Inflammatory macrophage (primary cell): ENCODE measurements at places on chromosomes 2 and 18.

- no peak for DNase-seq
Measured at GRCh38 chr2:229591611-229592010, 122.7 kb downstream of the DNER start.

GRCh38 chr18:51458861-51459260 is 261.4 kb upstream of the MEX3C start:
- no peak for DNase-seq

GRCh38 chr2:68723181-68723580 is 11.4 kb upstream of the ARHGAP25 start:
- no peak for DNase-seq

GRCh38 chr2:105324101-105324500 is 5.4 kb downstream of the TGFBRAP1 start:
- DNase-seq, result peak; percentile 9

GRCh38 chr2:10337449-10338269 is 35.0 kb downstream of the HPCAL1 start:
- DNase-seq, result no peak

- no peak for DNase-seq
Measured at GRCh38 chr2:227653419-227653818, 13.2 kb upstream of the SCYGR5 start.

DNA sequence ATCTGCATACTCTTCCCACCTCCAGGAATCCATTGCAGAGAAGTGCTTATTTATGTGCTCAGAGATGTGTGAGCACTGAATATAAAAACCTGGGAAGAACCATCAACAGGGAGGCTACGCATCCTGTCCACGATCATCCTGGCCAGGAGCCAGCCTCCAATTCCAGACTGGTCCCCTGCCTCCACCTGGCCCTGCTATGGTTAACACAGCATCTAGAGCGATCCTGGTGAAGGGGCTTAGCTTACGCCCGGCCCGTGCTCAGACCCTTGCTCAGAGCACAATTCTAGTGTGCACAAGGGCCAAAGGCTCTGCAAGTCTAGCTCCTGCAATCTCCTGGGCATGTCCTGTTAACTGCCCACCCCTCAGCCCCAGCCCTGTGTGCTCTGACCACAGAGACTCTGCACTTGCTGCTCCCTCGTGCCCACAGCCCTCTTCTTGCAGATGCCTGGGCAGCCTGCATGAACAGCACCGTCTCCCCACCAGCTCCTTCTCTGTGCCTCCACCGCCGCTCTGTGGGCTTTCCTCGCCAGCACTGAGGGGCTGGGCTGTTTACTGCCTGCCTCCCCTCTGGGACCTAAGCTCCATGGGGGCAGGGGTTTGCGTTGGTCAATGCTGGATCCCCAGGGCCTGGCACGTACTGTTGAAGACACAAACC is 6.5 kb downstream of the PER2 start:
- no peak for DNase-seq

GRCh38 chr2:143246815-143247744 is 117.9 kb downstream of the ARHGAP15 start:
- DNase-seq, result no peak

GRCh38 chr2:172373076-172373475 is 54.3 kb upstream of the ITGA6 start:
- DNase-seq, result no peak

DNA sequence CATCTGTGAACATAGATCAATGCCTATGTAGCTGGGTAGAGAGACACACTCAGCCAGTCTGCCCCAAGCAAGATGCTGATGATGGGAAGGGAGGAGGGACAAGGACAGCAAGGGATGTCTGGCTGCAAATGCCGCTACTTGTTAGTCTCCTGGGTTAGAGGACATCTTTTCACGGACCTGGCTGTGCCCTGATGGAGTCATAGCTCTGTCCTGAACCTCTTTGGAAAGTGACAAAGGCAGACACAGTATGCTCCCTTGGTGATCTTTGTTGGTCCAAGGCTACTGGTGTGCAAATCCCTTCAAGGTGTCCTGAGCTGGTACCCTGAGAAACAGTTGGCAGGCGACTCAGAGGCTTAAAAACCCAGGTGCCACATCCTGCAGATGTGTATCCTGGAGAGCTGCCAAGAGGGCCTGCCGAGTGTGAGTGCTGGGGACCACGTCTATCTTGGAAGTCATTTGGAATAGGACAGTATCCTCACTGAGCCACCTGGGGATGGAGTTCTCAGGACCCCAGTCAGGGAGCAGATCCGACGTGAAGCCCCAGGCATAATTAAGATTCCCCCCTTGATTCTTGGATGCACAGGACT is 10.8 kb downstream of the FOSL2 start:
- DNase-seq, result no peak

- DNase-seq, result no peak
Measured at GRCh38 chr18:34704823-34705222, 5.3 kb upstream of the DTNA start.

GRCh38 chr2:85723707-85724360 is 29.7 kb downstream of the GNLY start:
- DNase-seq, result no peak

- no peak for DNase-seq
Measured at GRCh38 chr2:69549421-69549820, 94.1 kb downstream of the AAK1 start.

- DNase-seq, result no peak
Measured at GRCh38 chr18:50453014-50453680, 78.3 kb downstream of the SKA1 start.

- DNase-seq, result no peak
Measured at GRCh38 chr18:63869851-63870250, 17.7 kb upstream of the SERPINB2 start.

DNA sequence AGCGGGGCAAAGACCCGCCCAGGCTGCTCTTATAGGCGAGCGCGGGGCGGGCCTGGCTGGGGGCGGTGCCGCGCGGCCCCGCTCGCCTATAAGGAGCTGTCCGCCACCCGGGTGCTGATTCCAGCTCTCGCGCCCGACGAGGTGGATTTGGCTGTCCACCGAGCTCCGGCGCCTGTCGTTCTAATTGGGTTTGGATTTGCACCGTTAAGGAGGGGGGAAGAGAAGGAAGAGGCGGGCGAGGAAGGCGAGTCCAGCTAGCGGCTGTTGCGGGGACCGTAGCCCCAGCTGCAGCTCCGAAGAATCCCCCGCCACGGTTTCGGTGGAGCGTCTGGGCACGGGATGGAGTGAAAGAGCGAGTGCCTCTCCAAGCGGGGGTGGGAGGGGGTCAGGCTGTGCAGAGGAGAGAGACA is at the start of gene CNTNAP5:
Gene CNTNAP5 (plus strand): TSS at position 117 of the 410 bp plus-strand sequence. CDS start 364 bp downstream, outside the sequence.
- DNase-seq, result peak; percentile 20

- DNase-seq, result no peak
Measured at GRCh38 chr18:2692508-2692907, 37.0 kb downstream of the SMCHD1 start.

DNA sequence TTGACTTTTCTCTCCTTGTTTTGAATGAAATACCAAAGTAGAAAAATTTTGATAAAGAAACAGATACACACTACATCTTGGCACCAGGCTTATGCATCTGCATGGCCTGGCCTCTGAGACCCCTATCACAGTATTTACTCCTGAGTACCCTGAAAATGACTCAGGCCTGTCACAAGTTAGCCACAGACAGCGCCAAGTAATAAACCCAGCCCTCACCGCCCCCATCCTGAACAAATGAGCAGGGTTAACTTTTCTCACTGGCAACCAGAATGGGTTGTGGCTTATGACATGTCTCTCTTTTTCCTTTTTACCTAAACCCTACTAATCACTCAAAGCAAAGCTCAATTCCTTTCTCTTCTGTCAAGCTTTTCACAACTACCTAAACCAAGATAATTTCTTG is 35.3 kb downstream of the SPRED2 start:
- peak; percentile 31 for DNase-seq

DNA sequence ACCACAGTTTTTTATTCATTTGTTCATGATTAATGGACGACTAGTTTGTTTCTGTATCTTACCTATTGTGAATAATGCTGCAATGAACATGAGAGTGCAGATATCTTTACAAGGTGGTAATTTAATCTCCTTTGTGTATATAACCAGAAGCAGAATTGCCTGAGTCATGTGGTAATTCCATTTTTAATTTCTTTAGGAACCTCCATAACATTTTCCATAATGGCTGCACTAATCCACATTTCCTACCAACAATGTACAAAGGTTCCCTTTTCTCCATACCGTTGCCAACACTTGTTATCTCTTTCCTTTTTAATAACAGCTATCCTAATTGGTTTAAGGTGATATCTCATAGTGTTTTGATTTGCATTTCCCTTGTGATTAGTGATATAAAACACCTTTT is 36.5 kb downstream of the NCOA1 start:
- DNase-seq, result no peak

- DNase-seq, result no peak
Measured at GRCh38 chr2:88659538-88659915, 31.9 kb upstream of the RPIA start.

DNA sequence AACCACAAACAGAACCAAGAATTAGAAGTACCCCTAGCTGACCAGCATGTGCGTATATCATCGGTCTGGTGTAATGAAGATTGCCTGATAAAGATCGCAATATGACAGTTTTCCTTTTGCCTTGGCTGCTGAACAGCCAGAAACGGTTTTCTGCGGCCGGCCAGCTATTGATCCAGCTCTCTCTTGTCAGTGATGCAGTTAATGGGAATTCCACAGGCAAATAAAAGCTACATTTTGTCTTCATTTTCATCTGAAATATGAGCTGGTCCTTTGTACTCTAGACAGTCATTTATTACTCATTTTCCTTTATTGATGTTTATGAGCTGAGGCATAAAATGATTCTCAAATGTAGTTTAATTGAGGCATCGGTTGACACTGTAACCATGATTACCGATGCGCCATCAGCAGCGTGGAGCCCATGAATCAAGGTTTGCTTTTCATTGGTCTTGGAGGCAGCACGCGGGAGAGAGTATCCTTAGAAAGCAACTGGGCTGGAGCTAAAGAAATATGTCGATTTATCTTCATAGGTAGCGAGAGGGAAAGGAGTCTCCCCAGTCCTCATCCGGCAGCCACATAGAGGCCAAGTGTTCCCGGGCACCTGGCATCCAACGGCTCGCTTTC is 535.2 kb downstream of the GALR1 start:
- no peak for DNase-seq

DNA sequence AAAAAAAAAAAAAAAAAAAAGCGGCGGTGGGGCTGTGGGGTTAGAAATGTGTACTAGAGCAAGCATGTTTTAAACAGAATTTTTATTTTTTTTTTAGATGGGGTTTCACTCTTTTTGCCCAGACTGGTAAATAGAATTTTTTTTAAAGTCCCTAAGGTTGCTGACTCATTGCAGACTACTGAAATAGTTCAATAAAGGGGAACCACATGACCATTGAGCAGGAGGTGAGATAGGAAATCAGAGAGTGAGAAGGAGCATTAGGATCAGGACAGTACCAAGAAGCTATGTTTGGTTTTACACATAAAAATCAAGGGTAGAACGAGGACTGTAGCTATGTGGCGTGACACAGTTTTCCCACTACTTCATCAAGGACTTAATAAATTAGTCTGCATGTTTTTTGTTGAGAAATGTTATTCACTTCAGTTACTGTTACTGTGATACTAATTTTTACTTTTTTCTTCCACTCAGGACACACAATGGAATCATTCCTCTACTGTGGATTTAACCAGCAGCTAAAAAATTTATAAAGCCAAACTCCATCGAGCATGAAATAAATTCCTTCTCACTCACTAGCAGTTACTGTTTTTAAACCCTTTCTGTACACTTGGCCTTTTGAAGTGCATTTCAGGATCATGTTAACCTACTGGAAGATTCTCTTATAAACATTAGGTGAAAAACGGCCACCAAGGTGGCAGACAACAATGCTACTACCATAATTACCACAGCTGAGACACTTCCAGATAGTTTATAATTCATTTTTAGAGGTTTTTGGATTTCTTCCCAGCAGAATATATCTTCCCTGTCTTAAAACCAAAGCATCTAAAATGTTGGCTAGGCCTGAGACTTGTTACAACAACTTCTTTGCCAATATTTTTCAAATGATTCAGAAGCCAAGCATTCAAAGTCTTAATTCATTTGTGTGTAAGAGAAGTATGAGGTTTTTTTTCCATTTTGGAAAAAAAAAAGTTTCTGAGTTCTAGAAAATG is 33.2 kb downstream of the LAMA1 start:
- DNase-seq, result no peak

DNA sequence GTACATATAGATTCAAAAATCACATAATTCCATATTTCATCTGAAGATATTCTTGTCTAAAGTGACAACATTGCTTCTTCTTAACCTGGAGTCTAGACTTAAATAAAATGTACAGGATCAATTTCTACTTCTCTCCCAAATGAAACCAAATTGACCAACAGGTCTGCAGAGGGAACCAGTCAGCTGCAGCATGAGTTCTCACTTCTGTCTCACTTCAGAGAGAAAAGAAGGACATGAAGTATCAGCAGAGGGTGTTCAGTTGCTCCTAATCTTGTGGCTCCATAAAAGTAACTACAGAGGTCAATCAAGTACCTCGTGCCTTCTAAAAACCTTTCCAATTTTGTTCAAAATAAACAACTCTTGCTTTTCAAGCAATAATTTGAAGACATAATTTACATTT is 47.2 kb upstream of the MAP2 start:
- no peak for DNase-seq

GRCh38 chr2:193240752-193241151 is 1046.0 kb upstream of the TMEFF2 start:
- DNase-seq, result peak; percentile 5

DNA sequence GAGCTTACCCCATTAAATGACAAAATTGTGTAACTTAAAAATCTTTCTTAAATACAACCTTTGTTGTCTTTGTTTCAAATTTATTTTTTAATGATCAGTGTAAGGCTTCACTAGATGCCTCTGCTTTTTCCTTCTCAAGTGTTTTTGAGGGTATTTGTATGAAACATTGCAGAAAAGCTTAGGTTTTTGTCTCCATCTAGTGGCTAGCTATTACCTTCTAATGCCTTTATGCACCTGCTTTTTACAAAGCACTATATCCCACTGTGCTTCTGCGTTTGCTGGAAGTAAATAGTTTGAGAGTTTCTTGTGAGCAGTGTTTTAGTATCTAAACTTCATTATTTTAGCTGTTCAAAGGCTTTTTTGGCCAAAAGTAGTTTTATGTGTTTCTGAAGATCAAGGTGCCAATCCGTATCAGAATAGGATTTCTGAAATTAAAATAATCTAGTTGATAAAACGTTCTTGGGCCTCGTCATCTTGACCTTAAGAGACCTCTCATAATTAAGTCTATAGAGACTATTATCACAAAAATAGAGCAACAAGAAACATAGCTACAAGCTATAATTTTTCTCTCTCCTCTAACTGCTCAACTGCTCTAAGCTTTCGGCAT is 47.0 kb downstream of the IWS1 start:
- DNase-seq, result peak; percentile 36

- DNase-seq, result no peak
Measured at GRCh38 chr2:43460174-43460546, 135.7 kb downstream of the THADA start.

GRCh38 chr18:50558948-50559751 is 737 bp upstream of the MAPK4 start:
- DNase-seq, result no peak

DNA sequence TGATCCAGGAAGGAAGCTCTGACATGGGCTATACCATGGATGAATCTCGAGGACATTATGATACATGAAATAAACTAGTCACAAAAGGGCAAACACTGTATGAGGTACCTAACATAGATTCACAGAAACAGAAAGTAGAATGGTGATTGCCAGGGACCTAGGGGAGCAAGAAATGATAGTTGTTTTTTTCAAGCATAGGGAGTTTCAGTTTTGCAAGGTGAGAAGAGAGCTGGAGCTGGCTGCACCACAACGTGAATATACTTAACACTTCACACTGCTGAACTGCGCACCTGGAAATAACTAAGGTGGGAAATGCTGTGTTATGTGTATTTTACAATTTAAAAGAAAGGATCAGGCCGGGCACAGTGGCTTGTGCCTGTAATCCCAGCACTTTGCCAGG is 13.2 kb upstream of the AGAP1 start:
- no peak for DNase-seq
